Testis (tissue), 5 donors: ENCODE measurements at places on chromosomes 1 and 21. TPM values are rescaled to one million over a fixed set of nuclear protein-coding genes. Genes with fewer than 3 reads are reported as not detected.

Gene LCE3D
- total RNA-seq: not detected

- H3K36me3 ChIP-seq: no peaks in the 10 kb centered on the region
- no peak for DNase-seq
- no peaks in the 10 kb centered on the region for H3K27me3 ChIP-seq
- H3K4me3 ChIP-seq: no peak overlapping the region
Measured at GRCh38 chr1:29243871-29244200, 7.5 kb downstream of the PTPRU start.

Gene MARCKSL1
- 312 TPM for total RNA-seq

Gene HTR6
- total RNA-seq: 0.68 TPM

GRCh38 chr1:55854911-55855310, 639.7 kb upstream of the USP24 start:
- peaks cover 4% of the 10 kb centered on the region for H3K4me1 ChIP-seq
- H3K27me3 ChIP-seq: no peaks in the 10 kb centered on the region
- DNase-seq: no peak

DNA sequence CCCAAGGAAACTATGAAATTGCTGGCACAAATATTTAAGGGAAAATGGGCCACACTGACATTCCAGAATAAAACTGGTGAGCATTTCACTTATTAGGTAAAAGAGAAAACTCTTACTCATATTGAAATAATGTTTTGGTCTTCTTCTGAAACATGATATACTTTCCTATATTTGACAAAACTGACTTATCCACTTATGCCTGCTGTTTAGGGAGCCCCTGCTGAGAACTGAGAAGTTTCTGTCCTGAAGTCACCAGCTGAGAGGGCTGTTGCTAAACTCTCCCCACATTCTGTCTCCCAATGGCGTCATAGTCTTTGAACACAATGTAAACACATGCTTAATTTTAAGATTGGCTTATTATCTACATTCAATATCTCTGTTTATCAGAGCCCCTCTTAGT, 46.8 kb upstream of the ZC3H11B start:
- no peak overlapping the region for H3K27ac ChIP-seq
- H3K4me1 ChIP-seq: peaks cover 5% of the 10 kb centered on the region
- no peak overlapping the region for H3K4me3 ChIP-seq
